ENCODE measurements at places on chromosomes 6 and 20.

GRCh38 chr20:39070484-39071231 lies 108.5 kb downstream of the DHX35 start:
- DNase-seq: no peak

DNA sequence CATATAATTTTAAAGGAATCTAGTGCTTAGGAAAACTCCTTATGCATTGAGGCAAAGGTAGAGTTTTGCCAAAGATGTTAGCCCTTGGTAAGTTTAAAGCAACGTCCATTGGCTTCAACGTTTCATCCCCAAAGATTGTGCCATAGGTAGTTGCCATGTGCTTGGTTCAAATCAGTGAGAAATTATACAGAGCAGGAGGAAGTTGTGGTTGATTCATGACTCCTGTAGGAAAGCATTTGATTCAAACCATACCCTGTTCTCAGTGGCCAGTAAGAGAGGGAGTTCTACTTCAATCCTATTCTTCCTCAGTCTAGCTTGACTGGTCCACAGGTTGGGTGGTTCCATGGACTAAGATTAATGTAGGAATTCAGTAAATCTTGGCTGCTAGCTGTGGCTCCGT lies 535.6 kb downstream of the QKI start:
- DNase-seq: no peak

GRCh38 chr6:36913082-36913481 lies 27.3 kb downstream of the C6orf89 start:
- DNase-seq: no peak

DNA sequence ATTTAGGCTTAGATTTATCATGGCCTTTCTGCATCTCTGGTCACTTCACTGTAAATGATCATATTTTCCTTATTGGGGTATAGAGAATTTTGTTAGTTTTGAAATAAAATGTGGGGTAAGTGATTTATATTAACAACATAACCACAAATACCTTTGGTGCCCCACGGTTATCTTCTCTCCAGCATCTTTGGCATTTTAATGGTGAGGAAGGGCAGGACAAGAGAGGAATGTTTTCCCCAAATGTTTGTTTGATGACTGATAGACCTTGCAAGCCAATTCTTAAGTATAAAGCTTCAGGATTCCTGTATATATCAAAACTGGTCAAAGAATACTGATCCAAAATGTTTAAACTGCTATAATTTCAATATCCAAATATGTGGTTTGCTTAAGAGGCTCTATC lies 171.6 kb upstream of the SMLR1 start:
- no peak for DNase-seq

- no peak for DNase-seq
Measured at GRCh38 chr6:90230548-90231215, 66.0 kb downstream of the BACH2 start.

DNA sequence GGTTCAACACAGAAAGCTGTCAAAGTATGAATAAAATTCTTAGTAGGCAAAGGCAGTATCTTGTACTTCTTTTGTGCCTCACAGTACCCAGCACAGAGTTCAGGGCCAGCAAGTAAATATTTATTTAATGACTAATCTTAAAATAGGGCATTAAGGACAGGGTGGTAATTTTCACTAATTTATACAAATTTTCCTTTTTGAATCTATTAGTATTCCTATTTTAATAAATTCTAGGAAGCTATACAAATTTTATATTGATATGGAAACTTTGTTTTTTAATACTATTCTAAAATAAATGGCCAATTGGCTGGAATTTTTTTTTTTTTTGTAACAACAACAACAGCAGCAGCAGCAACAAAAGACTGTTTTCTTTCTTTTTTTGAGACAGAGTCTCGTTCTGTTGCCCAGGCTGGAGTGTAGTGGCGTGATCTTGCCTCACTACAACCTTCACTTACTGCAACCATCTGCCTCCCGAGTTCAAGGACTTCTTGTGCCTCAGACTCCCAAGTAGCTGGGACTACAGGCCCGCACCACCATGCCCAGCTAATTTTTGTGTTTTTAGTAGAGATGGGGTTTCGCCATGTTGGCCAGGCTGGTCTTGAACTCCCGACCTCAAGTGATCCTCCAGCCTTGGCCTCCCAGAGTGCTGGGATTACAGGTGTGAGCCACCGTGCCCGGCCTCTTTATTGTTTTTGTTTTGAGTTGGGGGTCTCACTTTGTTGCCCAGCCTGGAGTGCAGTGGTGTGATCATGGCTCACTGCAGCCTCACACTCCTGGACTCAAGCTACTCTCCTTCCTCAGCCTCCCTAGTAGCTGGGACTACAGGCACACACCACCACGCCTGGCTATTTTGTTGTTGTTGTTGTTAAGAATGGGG lies 85.2 kb downstream of the FKBP5 start:
- DNase-seq: no peak

DNA sequence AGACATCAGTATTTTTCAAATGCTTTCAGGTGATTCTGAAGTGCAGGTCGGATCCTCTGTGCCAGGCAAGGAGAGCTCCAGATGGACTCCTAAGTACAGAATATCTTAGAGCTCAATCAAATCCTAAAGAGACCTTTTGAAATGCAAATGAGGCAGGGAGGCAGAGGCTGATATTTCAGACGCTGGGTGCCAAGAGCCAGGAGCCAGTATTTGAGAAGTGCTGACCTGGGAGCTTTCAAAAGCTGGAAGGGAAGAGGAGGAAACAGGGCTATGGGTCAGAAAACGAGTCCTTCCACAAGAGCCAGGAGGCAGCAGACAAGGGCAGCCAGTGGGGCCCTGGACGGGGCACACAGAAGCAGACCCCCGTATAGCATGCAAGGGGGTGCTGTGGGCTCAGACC lies 46.1 kb upstream of the DSN1 start:
- no peak for DNase-seq

GRCh38 chr6:15066089-15066758 lies 179.6 kb upstream of the JARID2 start:
- no peak for DNase-seq

GRCh38 chr20:41287327-41287726 lies 30.2 kb downstream of the ZHX3 start:
- no peak for DNase-seq

- no peak for DNase-seq
Measured at GRCh38 chr6:13733178-13733887, 21.7 kb upstream of the RANBP9 start.

- DNase-seq: no peak
Measured at GRCh38 chr6:167805349-167806060, 21.2 kb upstream of the AFDN start.

DNA sequence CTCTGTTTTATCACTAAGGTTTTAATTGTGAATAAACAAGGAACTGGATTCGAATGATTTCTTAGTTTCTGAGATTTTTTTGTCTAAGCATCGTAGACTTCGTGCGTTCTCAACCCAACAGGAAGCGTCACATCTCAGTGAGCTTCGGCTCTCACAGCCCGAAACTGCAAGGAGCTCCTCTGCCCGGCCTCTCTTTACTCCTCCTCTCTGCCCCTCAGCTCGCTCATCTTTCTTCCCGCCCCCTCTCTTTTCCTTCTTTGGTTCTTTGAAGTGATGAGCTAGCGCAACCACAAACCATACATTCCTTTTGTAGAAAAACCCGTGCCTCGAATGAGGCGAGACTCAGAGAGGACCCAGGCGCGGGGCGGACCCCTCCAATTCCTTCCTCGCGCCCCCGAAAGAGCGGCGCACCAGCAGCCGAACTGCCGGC lies 480 bp upstream of the NT5E start:
- peak; percentile 41 for DNase-seq

DNA sequence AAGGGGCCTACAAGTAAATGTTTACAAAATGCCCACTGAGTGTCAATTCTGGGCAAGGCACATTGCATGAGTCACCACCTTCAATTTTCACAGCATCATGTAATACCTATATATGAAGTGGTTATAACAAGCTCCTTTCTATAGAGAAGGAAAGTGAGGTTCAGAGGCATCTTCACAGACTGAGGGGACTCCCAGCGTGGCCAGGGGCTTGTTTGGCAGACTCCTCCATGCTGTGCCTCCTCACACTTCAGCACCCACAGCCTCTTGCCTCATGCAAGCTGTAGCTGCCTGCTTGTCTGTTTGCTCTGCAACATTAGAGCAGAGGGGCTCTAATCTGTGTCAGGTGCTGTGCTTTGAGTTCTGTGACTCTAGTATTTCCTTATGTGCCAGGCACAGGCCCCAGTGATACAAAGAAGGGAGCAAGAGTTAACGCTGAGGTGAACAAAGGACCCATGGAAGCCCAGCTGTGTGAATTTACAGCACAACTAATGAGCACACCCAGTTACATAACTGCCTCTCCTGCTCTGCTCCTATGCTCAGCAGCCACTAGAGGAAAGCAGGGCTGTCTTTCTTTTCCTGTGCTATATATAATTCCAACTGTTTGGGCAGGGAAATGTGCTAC lies 72.3 kb downstream of the ZHX3 start:
- no peak for DNase-seq

DNA sequence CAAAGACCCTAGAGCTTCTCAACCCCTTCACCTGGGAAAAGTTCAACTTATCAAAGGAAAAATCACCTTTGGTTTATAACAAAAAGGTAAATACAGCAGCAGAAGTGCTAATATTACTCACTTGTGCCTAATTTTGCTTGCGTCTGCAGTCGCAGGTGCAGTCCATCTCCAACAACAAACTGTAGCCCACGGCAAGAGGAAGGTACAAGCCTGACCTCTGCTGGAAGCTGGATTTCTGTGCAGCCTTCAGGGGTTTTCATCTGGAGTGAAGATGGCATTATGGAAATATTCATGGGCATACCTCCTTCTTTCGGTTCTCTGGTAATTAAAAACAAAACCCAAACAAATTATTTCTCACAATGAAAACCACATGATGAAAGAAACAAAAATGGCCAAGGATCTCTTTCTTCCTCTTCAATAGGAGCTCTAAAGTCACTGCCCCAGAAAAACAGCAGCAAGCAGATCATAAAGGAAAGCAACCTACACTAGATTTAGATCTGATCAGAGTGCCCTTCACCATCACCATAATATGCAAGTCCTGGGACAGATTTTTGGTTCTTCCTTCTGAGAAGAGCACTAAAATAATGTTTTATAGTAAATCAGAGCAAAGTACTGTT lies 7.8 kb downstream of the UBE3D start:
- peak; percentile 6 for DNase-seq

GRCh38 chr20:44302026-44302669 lies 8.9 kb downstream of the FITM2 start:
- DNase-seq: no peak

DNA sequence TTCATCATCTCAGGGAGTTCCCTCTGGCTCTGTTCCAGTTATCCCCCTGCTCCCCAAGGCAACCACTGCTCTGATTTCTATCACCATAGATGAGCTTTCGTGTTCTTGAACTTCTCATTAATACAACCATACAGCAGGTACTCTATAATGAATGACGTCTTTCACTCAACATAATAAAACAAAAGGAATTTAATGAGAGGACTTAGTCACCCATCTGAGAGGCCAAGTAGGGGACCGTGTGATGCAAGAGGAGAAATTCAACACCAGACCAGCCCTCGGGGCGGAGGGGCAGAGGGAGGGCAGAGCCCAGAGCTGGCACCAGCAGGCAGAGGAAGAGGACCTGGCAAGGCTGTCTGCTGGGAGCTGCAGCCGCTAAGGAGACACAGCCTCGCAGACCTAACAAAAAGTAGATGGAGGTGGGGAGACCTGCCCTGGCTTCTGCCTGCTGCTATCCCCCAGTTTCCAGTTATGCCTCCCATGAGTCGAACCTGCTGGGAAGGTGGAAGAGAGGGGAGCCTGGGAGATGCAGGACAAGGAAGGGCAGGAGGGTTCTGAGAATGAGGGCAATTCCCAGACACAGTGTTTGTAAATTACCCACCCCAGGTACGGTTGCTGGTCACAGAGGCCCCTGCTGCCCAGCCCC lies 13.8 kb downstream of the CCN5 start:
- DNase-seq: no peak

DNA sequence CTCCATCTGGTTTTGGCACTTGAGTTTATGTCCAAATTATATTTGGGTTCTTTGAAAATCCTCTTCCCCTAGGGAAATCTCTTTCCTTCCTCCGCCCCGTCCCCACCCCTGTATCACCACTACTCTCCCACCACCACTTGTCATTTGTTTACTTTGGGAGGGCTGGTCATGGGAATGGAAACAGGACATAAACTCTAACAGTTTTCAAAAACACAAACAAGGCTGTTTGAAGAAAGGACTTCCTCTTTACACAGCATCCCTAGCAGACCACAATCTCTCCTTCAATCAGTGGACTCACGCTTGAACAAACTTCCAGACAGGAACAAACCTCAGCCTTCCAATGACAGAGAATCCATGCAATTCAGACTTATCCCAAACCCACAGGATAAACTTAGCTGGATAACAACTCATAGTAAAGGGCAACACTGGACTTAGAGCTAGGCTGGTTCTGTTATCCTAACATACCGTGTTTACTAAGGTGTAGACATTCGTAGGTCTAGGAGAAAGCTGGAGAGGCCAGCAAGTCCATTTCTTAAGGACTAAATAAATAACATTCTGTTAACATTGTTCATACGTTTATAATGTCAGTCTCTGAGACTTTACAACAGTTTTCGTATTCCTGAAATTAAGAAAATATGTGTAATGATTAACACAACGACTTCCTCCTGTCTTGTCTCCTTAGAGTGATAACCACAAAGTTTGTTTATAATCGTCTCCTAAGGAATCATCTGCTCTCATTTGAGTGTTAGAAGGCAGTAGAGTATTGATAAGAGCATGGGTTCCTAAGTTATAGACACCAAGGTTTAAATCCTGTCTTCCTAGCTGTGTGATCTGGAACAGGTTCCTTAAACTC lies 44.1 kb upstream of the CTAGE9 start:
- no peak for DNase-seq

- no peak for DNase-seq
Measured at GRCh38 chr6:119132261-119132981, 54.0 kb upstream of the FAM184A start.

DNA sequence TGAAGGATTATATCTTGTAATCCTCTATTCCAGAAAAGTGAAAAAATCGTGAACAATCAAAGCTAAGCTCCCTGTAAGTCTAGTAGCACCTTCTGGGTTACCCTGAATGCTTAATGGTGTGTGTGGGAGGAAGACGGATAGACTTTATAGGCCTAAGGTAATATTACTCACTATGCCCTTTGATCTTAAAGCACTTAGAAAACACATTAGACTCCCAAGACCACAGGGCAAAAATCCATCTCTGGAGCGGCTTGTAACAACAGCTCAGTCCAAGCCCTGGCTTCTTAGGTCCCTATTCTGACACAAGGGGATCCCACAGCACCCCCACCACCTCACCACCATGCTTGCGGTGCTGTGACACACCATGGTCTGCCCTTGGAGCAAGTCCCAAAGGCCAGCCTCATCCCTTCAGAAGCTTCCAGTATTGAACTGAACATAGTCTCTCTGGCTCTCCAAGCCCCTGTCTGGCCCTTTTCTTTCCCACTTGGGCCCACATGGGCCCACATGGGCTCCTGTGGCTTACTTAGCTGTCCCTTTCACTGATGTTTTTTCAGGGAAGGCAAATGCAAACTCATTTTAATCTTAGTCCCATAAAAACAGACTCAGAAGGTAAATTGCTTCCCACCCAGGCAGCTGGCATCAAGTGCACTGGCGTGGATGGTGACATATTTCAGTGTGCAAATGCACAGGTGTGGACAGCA lies 28.3 kb downstream of the C6orf132 start:
- DNase-seq: no peak

DNA sequence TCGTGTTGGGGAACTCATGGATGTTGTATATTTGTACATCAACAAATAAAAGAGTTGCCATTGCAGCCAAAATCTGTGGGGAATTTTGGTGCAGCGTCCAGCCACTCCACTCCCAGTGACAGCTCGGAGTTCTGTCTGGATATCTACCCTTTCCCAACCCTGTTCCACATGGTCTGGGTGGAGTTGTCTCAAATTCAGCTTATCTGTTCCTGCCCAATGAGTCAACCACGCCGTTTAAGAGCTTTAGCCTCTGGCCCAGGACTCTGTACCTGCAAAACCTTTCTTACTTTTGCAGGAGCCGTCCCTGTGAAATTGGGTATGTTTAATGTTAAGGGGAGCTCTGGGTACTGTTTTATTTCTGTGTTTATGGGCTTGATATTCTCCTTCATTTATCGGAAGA lies 33.9 kb upstream of the OVOL2 start:
- no peak for DNase-seq

Data from activated naive CD4-positive, alpha-beta T cell treated with Interleukin-2 at 50 U/mL for 16 hours (primary cell).